Kasumi-1 (cell line): ENCODE measurements at places on chromosomes 1 and 21.

DNA sequence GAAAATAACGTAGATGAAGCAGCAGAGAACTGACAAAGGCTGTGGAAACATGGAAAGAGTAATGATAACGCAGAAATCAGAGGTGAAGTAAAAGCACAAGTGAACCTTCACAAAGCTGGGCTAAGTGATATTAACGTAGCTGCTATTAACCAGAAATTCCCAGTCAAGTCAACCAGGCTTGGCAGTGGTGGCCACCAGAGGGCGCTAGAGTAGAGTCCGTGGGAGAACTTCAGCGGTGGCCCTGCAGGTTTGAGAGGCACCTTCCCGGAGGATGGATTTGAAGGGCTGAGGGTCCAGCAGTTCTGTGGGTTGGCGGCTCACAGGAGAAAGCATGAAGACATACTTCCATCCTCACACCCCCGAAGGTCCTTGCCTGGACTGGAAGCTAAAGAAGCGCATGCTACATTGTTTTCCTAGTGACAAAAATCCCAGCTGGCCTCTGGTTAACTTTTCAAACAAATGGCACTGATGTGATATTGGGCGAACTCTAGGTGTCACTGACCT lies 81.7 kb upstream of the ZNF648 start:
- peak; percentile 81 for DNase-seq

DNA sequence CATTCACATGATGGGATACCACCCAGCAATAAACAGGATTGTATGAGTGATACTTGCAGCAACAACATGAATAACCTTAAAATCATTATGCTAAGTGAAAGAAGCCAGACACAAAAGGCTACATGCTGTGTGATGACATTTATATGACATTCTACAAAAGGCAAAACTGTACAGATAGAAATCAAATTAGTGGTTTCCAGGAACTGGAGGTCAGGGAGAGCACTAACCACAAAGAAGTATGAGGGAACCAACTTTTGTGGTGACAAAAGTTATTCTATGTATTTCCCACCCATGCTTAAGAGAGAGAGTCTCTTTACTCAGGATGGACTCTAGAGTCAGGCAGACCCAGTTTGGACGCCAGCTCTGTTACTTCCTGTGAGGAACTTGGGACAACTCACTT lies 364.5 kb upstream of the DAB1 start:
- DNase-seq = no peak

- DNase-seq = peak; percentile 9
Measured at GRCh38 chr1:42937836-42938644, 20.6 kb downstream of the SLC2A1 start.

- DNase-seq = no peak
Measured at GRCh38 chr21:46226146-46226545, 2.4 kb downstream of the LSS start.

GRCh38 chr1:228463559-228464455 lies 23.4 kb upstream of the RNF187 start:
- no peak for DNase-seq

- DNase-seq = no peak
Measured at GRCh38 chr21:46146856-46147255, 8.5 kb downstream of the FTCD start.

GRCh38 chr21:42009018-42009830 lies 936 bp downstream of the ZBTB21 start:
- DNase-seq = peak; percentile 18

DNA sequence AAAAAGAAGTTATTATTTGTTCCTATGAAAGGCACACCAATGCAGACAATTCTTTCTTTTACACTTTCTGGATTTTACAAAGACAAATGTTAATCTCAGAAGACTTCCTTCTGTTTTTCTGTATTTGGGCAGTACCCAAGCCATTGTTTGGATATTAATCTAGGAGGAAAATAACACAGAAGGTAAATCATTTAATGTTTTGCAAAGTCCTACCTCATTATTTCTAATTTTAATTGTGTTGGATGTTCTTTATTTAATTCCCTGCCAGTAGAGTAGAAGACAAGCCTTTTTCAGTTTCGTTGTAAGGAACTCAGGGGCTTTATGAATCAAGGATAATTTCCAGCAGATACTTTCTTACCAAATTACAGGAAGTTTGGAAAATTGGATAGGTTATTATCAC lies 118.3 kb downstream of the VPS13D start:
- no peak for DNase-seq

GRCh38 chr1:116694524-116694923 lies 27.0 kb upstream of the IGSF3 start:
- DNase-seq = no peak

DNA sequence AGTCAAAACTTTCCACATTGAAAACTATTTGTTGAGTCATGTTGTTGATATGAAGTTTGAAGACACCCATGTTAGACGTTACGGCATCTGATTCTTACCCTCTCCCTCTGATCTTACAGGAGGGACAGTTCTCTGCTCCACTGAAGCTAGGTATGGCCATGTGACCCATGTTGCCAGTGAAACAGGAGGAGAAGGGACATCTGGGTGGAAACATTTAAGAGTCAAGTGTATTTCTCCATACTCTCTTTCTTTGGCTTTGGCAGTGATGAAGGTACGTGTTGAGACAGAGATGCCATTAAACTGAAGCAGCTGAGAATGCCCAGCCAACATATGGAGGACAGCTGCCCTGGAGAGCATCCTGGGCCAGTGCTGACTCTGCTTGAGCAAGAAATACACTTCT lies 198.4 kb upstream of the PTGFR start:
- no peak for DNase-seq

- no peak for DNase-seq
Measured at GRCh38 chr1:201248721-201249559, 34.4 kb upstream of the PKP1 start.

GRCh38 chr1:28860332-28861073 lies 48.5 kb downstream of the OPRD1 start:
- DNase-seq = no peak

DNA sequence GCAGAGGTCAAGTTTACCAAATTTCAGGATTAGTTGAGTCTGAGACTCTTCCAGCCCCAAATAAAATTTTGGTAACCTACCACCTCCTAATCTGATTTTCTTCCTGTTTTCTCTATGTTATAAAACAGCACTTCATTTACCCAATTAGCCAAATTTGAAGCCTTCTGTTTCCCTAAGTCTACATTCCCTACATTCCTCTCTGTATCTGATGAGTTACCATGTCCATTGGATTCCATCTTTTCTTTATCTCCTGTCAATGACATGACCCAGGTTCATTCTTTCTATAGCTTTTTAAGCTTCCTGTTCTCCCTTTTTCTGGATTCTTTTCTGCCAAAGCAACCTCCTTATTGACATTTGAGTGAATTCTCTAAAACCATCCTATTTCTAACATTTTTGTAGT lies 72.8 kb downstream of the OSBPL9 start:
- DNase-seq = no peak

DNA sequence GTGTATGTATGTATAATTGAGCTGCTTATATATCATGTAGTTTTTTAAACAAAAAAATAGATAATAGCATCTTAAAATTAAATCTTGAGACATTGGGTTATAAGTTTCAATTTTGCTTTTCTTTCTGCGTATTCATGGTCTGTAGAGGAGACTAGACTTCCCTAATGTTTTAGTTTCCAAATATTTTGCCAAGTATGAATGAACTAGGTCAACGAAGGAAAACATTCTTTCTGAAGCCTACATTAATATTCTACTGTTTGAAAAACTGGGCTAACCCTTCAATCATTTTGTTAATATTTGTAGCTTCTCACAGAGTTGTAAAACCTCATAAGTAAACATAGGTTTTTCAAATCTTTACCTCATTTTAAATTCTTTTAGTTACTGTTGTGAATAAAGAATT lies 592.7 kb downstream of the USP25 start:
- DNase-seq = no peak

DNA sequence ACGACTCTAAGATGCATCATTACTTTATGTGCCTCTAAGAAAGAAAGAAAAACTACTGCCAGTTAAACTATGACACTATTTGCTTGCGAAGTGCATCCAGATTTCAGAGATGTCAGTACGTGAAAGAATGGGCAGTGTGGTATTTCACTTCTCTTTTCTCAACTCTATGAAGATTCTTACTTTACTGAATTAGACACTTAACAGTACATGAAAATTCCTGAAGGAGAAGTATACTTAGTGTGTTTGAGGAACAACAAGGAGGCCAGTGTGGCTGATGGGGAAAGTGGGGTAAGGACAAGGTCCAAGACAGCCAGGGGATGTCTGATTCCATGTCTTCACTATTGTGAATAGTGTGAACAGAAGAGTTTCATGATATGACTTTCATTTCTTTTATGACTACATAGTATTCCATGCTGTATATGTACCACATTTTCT lies 53.9 kb upstream of the HSD17B7 start:
- no peak for DNase-seq

DNA sequence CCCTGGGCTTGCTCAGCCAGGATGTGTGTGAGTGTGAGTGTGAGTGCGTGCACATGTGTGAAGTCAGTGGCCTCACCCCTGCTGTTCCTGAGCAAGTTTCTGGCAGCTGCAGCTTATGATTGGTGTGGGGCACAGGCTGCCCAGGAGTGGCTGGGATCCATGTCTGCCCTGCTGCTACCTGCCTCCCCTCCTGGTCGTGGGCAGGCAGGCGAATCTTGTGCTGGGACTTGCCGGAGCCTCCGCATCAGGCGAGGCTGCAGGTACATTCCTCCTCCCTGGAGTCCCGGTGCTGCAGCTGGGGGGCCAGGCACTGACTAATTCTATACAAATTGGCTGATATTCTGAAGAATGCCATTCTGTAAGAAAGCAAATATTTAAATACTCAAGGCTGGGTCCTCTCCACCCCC lies 85.6 kb upstream of the WNT4 start:
- no peak for DNase-seq

- DNase-seq = no peak
Measured at GRCh38 chr1:246725191-246725590, 982 bp downstream of the SCCPDH start.

GRCh38 chr1:180981596-180982387 lies 40.9 kb downstream of the STX6 start:
- DNase-seq = peak; percentile 83

GRCh38 chr1:163912170-163912884 lies 590.6 kb downstream of the NUF2 start:
- no peak for DNase-seq

DNA sequence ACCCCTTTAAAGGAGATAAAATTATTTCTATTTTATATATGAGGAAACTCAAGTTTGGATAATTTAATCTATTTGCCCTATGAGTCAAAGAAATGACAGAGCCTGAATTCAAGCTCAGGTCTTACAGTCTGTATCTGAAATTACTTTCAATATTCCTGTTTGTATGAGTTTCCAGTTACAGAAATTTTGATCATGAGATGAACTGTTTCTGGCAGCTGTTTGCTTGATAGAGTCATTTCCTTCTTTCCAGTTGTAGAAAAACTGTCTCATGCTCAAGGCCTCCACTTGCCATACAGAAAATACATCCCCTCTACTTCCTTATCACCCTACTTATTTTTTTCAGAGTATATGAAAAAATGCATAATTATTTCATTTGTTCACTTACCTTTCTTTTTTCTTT lies 87.6 kb downstream of the PTPRC start:
- DNase-seq = peak; percentile 8

DNA sequence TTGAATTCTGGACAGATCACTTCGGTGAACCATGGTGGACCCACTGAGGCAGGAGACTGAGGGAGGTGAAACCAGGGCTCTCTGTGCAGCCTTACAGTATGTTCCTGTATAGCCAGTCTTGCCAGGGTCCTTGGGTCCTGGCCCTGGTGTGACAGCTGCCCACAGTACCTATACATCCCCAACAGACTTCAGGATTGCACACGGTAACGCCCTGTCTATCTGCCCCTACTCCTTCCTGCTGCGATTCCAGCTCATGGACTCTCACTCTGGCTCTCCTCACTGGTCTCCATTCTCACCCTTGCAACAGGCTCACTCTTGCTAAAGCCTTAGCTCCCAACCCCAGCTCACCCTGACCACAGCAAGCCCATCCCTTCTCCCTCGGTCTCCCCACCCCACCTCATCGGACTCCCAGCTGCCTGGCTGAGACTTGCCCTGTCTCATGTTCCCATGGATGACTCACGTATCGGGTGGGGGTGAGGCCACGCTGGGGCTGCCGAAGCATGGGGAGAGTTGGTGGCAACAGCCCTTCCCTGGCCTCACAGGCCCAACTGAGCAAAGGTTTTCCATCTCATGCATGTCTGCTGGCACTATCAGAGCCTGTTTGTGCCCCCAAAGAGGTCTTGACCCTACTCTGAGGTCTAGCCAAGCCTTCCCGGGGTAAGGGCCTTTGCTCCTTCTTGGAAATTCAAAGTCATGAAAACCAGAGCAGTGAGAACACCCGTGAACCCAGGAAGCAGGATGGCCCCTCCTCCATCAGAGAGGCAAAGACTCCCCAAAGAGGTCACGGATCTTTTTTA lies 7.1 kb downstream of the PHLDA3 start:
- DNase-seq = no peak

DNA sequence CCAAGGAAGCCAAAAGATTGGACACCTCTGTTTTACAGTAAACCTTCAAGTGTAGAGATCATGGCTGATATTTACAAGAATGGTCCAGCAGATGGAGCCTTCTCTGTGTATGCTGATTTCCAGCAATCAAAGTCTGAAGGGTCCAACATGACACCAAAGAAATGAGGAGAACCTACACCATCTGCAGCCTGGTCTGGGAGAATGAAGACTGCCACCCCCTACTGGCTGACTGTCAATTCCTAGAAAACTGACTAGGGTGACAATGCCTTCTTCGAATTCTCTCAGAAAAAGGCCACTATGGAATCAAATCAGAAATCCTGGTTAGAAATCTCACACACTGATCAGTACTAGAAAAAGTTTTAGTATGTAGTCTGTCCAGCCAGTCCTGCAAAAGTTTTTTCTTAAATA lies 83.3 kb downstream of the CDC42BPA start:
- DNase-seq = peak; percentile 68

GRCh38 chr1:244162786-244163530 lies 111.9 kb downstream of the ZBTB18 start:
- no peak for DNase-seq

- peak; percentile 70 for DNase-seq
Measured at GRCh38 chr21:41666641-41667081, 100.2 kb downstream of the RIPK4 start.

GRCh38 chr1:201400852-201401230 lies 1.7 kb upstream of the LAD1 start:
- no peak for DNase-seq

GRCh38 chr1:224067621-224068457 lies 46.1 kb upstream of the FBXO28 start:
- no peak for DNase-seq

DNA sequence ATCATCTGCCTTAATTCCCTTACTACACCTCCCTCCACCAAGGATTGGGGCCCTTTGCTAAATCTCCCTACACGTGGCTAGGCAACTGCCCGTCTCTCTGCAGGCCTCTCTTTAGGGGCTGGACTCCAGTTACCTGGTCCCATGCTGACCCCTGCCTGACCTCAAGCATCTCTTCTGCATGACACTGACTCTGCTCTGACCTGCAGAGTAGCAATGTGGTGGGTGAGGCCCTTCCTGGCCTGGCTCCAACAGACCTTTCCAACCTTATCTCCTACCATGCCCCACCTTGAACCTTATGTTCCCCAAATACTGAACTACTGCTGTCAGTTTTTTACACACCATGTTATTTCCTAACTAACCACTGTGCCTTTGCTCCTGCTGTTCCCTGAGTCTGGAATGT lies 45.9 kb upstream of the EPS15 start:
- DNase-seq = no peak

- no peak for DNase-seq
Measured at GRCh38 chr21:39048064-39048463, 135.2 kb downstream of the PSMG1 start.

- no peak for DNase-seq
Measured at GRCh38 chr1:54663725-54664124, 22.1 kb downstream of the MROH7 start.

- no peak for DNase-seq
Measured at GRCh38 chr1:55049271-55049913, 10.0 kb downstream of the PCSK9 start.

- no peak for DNase-seq
Measured at GRCh38 chr1:30405631-30406212, 317.7 kb downstream of the MATN1 start.
